Activated naive CD4-positive, alpha-beta T cell (primary cell): ENCODE measurements at places on chromosomes 1 and 21.

GRCh38 chr1:161187311-161187710 lies 10.0 kb upstream of the B4GALT3 start:
- DNase-seq = no peak

DNA sequence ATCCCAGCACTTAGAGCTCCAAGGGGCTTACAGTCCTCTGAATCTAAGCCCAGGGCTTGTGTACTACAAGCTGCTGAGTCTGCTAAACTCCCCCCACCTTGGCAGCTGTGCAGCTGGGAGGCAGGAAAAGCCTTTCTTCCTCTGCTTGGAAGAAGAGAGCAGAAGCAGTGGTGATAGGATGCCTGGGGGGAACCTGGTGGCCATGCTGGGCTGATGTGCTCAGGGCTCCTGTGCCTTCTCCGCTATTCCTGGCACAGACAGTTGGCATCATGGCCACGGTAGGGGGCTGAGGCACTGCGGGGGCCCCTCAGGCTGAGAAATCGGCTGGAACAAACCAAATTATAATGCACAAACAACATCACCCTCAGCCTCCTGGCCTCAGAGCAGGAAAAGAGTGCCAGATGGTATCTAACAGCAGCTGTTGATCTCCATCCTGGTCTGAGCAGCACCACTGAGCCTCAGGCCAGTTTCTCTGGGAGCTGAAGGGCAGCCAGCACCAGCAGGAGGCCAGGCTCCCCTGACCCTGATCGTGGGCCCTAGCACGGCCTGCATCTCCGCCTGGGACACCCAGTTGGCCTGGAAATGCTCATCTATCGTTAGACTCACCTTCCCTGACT lies 35.8 kb downstream of the ECE1 start:
- DNase-seq = no peak

GRCh38 chr1:35883635-35884101 lies 659 bp downstream of the AGO1 start:
- no peak for DNase-seq

GRCh38 chr1:46393510-46393909 lies 607 bp upstream of the FAAH start:
- DNase-seq = no peak

GRCh38 chr1:53082826-53083455 lies 20.9 kb downstream of the PODN start:
- DNase-seq = no peak

DNA sequence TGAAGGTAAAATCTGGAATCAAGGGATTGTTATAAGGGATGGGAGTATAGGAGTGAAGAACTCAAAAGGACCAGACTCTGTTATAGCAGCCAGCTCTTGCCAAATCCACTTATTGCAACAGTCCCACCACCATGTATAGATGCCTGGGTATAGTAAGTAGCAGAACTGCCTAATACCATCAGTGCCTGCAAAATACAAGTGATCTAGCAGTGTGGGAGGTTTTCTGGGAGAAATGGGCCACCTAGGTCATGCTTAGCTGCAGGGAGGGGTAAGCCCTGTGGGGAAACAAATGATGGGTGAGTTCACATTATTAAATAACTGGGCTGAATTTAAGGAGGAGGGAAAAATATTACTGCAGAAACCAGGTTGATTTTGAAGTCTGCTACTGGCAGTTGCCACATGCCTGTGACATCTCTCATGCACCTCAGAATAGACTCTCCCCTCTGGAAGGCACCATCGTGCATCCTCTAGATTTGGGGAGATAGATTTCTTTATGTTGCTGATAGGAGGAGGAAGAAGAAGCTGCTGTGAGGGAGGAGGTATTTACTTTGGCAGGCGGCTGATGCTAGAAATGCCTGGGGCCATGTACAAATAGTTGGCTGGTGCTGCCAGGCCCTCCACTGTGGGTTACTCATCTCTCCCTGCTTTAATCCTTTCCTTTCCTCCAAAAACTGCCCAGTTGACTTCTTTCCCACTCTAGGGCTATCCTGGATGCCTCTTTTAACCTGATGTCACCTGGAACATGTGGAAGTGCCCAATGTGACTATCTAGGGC lies 27.5 kb downstream of the HLX start:
- no peak for DNase-seq

DNA sequence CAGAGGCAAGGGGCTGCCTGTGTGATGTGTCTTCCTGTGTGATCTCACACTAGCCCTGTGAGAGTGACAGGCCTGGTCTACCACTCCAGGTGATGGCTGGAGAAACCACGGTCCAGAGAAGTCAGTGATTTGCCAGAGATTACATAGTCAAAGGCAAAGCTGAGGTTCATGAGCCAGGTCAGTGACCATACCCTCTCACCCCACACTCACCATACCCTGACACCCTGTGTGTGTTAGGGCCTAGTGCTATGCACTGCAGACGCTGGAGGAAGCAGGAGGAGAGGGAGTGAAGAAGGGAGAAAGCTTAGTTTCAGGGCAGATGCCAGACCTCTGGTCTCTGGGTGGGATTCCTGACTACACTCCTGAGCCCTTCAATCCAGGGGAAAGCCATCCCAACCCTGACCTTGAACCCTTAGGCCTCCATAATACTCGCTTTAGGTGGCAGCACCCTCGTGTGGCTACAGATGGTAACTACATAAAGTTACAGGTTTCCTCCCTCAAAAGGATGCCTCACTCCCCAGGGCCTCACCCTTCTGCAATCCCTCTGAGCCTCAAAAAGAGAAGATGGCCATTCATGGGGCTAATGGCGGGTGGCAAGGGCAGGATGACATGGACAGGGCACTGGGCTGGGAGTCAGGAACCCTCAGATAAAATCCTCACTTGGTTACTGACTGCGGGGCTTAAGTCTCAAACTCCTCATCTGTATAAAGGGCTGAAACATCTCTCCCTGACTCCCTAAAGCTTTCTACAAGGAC lies 20.8 kb upstream of the SDC3 start:
- no peak for DNase-seq

DNA sequence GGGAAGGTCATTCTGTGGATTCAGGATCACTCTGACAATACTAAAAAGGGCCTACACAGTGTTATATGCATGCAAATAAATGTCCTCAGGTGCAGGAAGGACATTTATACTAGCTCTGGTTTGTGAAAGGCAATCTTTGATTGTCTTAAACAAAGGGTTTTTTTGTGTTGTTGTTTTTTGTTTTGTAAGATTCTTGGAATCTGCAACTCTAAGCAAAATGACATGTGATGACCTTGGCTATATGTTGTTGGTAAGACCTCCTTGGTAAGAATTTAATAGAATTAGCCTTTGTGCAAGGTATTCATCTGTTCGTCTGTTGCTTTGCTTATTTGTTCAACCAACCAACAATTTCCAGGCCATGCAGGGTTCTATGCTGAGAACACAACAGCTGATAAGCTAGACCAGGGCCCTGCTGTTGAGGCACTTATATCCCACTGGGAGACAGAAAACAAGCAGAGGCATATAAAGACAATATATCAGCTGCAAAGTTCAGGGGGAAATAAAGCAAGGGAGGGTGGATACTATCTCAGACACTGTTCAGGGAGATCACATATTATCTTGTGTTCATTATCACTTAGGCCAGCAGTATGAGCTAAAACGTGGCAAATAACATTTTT lies 60.3 kb downstream of the FH start:
- DNase-seq = no peak

DNA sequence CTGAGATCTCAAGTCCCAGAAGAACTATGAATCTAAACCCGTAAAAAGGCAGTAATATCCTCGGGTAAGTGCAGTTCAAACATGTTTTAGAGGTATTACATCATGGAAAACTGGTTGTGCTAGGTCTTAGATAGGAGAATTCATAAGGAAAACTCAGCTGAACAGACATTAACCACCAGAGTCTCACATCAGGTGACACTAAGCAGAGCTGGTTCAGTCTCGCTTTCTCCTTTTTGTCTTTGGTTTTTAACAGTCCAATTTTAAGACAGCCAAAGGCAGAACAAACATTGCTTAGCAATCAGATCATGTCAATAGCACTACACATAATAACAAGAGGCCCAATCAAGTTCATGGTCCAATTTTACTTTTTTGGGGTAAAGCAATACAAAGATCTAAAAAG lies 63.1 kb upstream of the MUTYH start:
- no peak for DNase-seq

GRCh38 chr1:51584021-51584420 lies 32.9 kb upstream of the OSBPL9 start:
- DNase-seq = no peak

DNA sequence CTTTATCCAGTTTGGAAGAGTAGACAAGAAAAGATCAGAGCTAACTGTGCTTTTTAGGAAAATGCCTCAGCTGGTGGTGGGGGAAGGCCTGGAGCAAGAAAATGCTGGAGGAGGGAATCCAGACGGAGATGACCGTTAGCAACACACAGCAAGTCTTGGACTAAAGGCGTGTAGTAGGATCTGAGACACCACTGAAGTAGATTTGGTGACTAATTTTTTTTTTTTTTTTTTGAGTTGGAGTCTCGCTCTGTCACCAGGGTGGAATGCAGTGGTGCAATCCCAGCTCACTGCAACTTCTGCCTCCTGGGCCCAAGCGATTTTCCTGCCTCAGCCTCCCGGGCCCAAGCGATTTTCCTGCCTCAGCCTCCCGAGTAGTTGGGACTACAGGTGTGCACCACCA lies 41.2 kb downstream of the LPAR3 start:
- no peak for DNase-seq

DNA sequence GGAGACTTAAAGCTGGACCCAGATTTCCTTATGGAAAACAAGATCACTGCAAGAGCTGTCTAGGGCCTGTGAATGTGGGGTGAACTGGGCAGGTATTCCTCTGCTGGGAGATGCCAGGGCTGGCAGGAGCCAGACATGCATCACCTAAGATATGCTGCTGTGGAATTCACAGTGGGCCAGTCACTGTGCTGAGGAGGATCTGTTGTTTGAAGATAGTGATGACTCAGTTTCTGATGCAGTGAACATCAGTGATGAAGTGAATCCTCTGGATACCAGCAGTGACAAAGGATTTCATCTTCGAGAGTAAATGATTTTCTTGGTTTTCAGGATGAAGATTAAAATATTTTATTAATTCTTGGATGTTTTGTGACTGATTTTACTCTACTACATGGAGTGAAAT lies 29.9 kb upstream of the CAMSAP2 start:
- no peak for DNase-seq

DNA sequence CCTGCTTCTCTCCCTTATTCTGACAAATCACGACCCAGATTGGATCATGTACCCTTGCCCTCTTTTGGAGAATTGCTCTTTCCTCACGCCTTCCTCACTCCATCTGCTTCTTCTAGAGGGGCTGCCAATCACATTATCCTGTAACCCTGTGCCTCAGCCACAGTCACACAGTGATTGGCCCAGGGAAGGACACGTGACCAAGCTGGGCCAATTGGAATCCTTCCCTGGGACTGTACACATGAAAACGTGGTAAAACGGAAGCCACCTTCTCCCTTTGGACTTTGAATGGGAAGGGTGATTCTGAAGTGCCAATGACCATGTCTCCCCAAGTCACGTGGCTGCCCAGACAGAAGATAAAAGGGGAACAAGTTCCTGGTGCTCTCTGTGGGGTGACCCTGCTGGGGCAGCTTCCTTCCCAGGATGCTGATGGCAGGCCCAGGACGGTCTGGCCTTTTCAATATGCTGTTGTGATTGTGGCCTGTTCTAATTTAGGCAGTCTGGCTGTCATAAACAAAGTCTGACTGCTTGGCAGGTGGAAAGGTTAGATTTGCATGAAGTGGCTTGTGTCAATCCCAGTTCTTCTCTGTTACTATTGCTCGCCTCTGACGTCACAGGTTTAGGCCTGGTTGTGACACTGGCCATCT lies 92.9 kb downstream of the UBIAD1 start:
- no peak for DNase-seq
